ENCODE measurements at places on chromosomes 6 and 20. TPM values are rescaled to one million over a fixed set of nuclear protein-coding genes. Genes with fewer than 3 reads are reported as not detected.

Gene CFB
- total RNA-seq = 1.4 TPM

Gene ANKRD66
- not detected for total RNA-seq

Gene NHLRC1
- 1.5 TPM for total RNA-seq

Gene CST3
- 431 TPM for total RNA-seq

Gene PRL
- not detected for total RNA-seq

Gene KCNG1
- 0.71 TPM for total RNA-seq

Gene SPAG4
- total RNA-seq = 12.6 TPM

Gene ZFP57
- total RNA-seq = not detected

Gene RPL7L1
- total RNA-seq = 126 TPM

Gene MMP24OS
- total RNA-seq = 33.6 TPM

Gene FAM110A
- total RNA-seq = 8.8 TPM

Gene CYP24A1
- total RNA-seq = 0.51 TPM

Gene ERVFRD-1
- not detected for total RNA-seq

Gene MAFB
- total RNA-seq = not detected

Gene CST5
- total RNA-seq = not detected

Gene FLOT1
- total RNA-seq = 207 TPM

Gene FOXP4
- 4.6 TPM for total RNA-seq

Gene CPNE5
- not detected for total RNA-seq

Data from LHCN-M2 (cell line).